ENCODE measurements at places on chromosomes 11 and 22. TPM values are rescaled to one million over a fixed set of nuclear protein-coding genes. Genes with fewer than 3 reads are reported as not detected.

Gene SLC37A4
- 14.6 TPM for total RNA-seq

Gene MDK
- total RNA-seq, result 5.5 TPM

Gene EMID1
- total RNA-seq, result 1.2 TPM

Gene OR2D2
- total RNA-seq, result not detected

Gene POU2AF1
- total RNA-seq, result 4.9 TPM

Gene SLC22A25
- not detected for total RNA-seq

Gene ROM1
- total RNA-seq, result 2.2 TPM

Gene PGA4
- not detected for total RNA-seq

Gene TMEM9B
- total RNA-seq, result 30.8 TPM

Gene C11orf86
- not detected for total RNA-seq

Measured in naive thymus-derived CD4-positive, alpha-beta T cell (primary cell).